ENCODE measurements at places on chromosomes 1 and 21.

DNA sequence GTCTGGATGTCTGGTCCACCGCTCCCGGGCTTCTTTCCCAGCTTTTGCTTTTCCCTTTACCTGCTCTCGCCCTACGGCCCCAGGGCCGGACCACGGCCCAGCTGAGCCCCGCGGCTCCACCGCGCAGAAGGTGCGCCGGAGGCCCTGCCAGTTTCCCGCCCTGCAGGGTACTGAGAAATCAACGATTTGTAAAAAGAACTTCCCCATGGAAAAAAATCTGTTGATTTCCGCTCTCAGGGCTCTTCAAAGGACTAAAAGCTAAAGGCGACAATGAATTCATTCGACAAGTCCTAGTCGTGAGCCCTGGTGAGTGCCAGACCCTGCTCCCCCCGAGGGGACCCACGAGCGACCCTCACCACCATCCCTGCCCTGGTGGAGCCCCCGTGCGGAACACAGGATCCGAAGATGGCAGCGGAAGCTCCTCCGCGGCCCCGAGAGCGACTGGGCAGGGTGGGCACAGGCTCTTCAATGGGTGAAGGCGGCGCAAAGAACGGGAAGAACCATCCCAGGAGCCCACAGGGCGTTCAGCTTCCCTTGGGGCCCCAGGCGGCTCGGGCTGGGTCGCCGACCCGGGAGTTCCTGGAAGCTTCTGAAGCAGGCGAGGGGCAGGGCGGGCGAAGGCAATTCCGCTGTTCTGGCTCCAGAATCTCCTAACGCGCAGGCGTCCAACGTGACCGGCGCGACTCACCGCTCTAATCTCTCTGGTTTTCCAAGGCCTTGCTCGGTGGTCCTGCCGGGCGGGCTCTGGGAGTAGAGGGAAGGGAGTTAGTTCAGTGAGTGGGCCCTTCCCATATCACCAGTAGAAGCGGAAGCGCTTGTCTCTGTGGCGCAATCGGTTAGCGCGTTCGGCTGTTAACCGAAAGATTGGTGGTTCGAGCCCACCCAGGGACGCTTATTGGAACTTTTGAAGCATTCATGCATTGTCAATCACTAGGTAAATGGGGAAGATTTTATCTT lies 6.6 kb upstream of the RNU1-2 start:
- no peak for DNase-seq

DNA sequence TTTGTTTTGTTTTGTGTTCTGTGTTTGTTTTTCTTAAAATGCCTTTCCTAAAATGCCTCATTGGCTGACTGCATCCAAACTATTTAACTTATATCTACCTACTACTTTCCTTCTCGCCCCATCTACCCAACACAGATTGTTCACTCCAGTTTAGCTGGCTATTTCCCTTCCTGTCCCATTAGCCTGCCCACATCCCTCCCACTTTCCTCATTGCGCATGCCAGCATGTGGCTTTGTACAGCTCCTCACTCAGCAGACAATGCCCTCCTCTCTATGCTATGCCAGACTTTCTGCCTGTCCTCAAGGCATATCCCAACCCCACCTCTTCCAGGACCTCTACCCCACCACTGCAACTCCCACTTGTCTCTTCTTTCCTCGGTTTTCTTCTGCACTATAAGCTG lies 94.7 kb upstream of the C1orf21 start:
- no peak for DNase-seq

GRCh38 chr1:179589509-179589908 lies 2.1 kb upstream of the TDRD5 start:
- DNase-seq = no peak

GRCh38 chr1:81232420-81232819 lies 568.3 kb upstream of the ADGRL2 start:
- DNase-seq = no peak

All from GM12892 (cell line).